ENCODE measurements at places on chromosomes 5 and 9.
A peak's percentile ranks its signal among the peaks of the same experiment; 100 is the strongest.

- DNase-seq, result no peak
Measured at GRCh38 chr9:942805-943580, 33.5 kb upstream of the DMRT3 start.

GRCh38 chr5:76764374-76764773 is 48.4 kb downstream of the F2R start:
- no peak for DNase-seq

DNA sequence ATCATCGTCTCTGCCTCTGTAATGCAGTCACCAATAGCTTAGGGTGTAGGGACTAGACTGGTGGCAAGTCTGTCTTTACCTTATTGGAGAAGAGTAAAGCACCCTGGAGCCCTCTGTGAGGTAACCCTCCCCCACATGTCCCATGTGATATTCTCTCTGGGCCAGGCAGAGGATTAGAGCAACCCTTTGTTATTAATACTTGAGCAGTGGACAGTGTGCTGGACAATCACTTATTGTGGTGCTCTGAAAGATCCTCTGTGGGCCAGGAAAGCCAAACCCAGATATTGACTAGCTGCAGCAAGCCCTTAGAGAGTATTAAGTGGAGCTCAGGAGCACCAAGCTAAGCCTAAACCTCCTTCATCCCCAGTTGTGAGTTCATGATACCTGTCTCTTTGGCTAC is 139.7 kb upstream of the RUSC2 start:
- no peak for DNase-seq

- DNase-seq, result no peak
Measured at GRCh38 chr5:138934971-138935370, 59.8 kb upstream of the LRRTM2 start.

GRCh38 chr9:106958955-106959657 is 96.1 kb downstream of the ZNF462 start:
- DNase-seq, result no peak

GRCh38 chr9:25703701-25704357 is 25.6 kb upstream of the TUSC1 start:
- DNase-seq, result no peak

DNA sequence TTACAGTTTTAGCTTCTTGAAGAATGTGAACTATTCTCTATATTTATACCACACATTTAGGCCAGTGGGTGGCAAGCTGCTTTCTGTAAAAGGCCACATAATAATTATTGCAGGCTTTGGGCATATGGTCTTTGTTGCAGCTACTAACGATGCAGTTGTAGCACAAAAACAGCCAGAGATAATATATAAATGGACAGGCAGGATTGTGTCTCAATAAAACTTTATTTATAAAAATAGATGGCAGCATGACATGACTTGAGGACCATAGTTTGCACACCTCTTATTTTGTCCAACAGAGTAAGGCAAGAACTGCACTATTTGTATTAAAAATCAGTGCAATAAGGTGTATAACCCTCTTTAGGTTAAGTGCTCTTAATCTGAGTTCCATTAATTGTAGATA is 415.0 kb downstream of the ANXA1 start:
- no peak for DNase-seq

- DNase-seq, result no peak
Measured at GRCh38 chr9:83070261-83070660, 7.3 kb upstream of the RASEF start.

GRCh38 chr9:120608421-120608820 is 28.5 kb upstream of the CDK5RAP2 start:
- no peak for DNase-seq

GRCh38 chr5:75042522-75042921 is 9.8 kb downstream of the GCNT4 start:
- no peak for DNase-seq

GRCh38 chr5:123245689-123246088 is 156.6 kb downstream of the PRDM6 start:
- no peak for DNase-seq

DNA sequence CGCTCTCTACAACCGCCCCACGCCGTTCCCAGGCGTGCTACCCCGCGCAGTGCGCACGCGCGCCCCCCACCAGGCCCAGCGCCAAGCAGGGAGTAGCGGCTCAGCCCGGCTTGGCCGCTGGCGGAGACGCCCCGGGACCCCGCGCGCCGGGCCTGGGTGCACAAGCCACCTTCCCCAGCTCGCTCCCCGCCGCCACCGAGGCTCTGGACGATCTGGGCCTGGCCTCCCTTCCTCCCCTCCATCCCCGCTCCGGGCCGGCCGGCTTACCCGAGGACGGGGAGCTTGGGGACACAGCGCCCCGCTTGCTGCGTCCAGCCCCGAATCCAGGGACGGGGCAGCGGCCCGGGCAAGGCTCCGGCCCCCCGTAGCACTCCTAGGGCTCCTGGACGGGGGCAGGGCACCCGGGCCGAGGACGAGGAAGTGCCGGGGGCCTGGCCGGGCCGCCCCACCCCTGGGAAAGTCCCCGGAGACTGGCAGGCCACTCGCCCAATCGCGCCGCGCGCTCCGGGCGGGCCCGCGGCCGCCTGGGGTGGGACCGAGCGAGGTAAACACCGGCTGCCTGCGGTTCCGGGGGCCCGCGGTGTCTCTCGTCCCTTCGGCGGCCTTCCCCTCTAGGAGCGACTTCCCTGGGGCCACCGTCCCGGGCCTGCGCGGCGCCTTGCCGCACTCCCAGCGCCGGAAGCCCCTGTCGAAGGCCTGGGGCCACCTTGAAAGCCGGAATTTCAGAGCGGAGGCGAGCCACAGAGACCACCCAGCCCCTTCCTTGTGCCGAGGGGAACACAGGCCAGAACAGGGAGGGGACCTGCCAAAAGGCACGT is at the start of gene TNIP1:
Gene TNIP1, minus strand, starts transcription at position 422 of the 818 bp plus-strand sequence. CDS start 15,939 bp downstream, outside the sequence.
- peak; percentile 93 for DNase-seq

- no peak for DNase-seq
Measured at GRCh38 chr9:129962889-129963703, 79.9 kb downstream of the FNBP1 start.

- no peak for DNase-seq
Measured at GRCh38 chr5:61600945-61601511, 269.0 kb downstream of the ZSWIM6 start.

DNA sequence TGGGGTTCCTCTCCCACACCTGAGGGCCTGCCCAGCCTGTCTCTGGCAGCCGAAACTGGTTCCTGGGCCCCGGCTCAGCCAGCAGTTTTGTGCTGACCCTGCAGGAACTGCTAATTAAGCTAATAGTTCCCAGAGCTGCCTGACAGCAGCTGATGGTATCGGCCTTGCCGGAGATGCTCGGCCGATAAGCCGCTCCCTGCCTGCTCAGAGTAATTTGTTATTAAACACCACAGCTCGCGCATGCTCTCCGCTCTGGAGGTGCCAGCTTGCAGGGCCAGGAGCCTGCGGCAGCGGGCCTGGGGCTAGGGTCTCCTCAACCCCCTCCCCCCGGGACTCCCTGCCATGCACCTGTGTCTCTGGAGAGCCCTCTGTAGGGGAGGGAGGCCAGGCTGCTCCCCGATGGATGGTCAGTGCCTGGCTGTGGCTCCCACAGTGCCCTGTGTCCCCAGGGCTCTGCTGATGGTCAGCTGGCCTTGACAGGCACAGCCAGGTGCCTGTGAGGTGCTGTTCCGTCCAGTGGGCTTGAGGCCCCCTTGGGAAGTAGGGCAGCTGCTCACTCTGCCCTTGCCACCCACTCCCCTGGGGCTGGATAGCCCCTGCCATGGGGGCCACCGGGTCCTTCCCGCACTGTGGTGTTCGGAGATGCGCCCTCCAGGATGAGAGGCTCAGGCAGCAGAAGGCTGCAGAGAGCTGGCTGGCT is 41.7 kb downstream of the RXRA start:
- no peak for DNase-seq

DNA sequence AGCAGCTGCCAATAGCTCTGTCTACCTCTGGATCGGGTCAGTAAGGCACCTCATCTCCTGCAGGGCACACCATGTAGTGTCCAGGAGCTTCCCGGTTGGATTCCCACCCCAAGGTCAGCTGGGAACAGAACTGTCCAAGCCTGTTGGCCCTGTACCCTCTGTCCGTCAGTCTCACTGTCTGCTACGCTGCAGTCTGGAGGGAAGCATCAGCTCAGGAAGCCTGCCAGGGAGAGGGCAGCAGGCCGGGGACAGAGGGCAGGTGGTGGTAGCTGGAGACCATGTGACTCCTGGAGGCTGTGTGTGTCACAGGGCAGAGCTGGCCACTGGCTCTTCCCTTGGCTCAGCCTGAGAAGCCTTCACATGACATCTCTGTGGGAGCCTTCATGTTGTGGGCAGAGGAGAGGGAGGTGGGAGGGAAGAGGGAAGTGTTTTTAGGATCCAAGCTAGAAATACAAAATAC is 134.5 kb downstream of the SEC61B start:
- no peak for DNase-seq

DNA sequence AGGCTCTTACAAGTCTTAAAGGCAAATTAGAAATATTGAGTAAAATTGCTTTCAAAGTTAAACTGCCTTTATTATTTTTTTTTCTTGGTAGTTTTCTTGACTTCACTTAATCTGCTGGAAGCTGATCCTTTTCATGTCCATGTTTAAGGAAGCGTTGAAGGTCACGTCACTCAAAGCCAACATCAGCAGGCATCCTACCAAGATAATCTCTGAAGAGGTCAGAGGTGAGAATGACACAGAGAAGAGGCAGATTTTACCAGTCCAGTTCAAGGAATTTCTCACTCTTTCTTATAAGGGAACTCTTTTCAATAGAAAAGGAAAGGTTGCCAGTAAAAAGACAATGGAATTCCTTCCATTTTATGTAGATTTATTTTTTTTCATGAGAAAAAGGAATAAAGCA is 259.8 kb downstream of the ANXA1 start:
- DNase-seq, result no peak

- DNase-seq, result no peak
Measured at GRCh38 chr5:151451626-151452520, 4.5 kb downstream of the SLC36A1 start.

DNA sequence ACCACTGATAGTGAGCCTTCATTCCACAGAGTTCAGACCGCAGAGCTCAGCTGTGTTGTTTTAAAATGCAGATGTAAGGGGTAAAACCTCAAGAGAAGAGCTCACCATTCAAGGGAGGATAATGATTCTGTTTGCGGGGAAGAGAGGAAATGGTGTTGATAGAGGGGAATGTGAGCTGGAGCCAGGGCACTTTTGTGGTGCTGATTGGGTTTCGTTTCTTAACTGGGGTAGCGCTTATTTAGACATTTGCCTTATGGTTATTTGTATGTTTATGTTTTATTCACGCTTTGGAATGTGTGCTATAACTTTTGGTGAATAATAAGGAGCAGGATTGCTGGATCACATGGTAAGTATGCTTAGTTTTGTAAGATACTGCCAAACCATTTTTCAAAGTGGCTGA is 42.5 kb downstream of the STXBP1 start:
- DNase-seq, result no peak

DNA sequence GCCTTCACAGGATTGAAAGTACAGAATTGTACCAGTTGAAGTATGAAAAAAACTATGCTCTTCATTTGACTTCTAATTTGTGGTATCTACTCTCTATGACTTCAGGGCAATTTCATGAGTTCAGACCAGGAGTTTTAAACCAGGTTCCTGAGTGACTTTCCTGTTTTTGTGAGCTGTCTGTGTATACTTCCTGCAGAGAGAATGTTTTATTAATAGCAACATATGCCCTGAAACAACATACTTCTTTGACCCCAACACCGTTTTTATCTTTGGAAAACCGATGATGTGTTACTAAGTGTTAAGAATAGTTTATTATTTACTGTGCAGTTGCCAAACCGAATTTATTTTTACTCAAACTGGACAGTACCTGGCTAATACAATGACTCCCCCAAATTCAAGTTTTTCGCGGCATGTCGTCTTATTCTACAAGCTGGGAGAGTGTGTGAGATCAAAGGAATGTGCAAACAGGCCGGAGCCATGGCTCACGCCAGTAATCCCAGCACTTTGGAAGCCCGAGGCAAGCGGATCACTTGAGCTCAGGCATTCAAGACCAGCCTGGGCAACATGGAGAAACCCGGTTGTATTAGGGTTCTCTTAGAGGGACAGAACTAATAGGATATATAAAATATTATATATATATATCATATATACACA is 58.7 kb upstream of the ERBIN start:
- no peak for DNase-seq

DNA sequence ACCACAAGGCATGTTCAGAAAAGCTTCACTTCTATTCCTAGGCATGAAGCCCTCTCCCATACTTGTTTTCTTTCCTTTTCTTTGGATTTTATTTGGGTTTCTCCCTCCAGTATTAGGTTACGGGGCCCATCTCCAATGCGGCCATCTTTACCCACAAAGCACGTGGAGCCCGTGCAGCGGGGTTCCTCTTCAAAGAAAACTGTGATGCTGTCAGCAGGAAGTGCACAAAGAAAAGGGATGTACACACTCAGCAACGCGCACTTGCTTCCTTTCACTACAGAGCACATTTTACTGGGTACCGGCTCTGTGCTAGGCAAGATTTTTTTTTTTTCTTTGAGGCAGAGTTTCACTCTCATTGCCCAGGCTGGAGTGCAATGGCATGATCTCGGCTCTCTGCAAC is 106.6 kb downstream of the COL23A1 start:
- DNase-seq, result no peak

- DNase-seq, result no peak
Measured at GRCh38 chr5:140292212-140293036, 10.5 kb downstream of the PFDN1 start.

DNA sequence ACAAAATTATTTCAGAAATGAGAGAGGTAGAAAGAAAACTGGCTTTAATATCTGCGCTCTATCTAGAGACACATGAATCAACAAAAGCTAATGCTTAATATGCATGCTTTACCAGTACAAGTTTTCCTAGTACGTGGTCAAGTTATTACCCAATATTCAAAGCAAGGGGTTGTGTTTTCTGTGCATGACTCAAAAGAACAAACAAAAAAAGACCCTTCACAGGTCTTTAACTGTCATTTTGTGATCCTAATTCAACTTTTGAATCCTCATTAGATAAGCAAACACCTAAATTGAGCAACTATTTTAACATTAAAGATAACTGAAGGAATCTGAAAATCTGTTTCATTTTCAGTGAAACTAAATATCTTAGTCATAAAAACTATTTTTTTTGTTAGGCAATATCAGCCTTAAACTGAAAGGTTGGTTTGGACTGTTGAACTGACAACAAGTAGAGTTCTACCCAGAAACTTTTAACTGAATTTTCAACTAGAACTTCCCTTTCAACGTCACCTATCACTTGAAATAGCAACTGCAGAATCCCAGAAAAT is 12.5 kb downstream of the ST8SIA4 start:
- DNase-seq, result peak; percentile 40

GRCh38 chr5:137567226-137567625 is 68.1 kb upstream of the SPOCK1 start:
- DNase-seq, result no peak

DNA sequence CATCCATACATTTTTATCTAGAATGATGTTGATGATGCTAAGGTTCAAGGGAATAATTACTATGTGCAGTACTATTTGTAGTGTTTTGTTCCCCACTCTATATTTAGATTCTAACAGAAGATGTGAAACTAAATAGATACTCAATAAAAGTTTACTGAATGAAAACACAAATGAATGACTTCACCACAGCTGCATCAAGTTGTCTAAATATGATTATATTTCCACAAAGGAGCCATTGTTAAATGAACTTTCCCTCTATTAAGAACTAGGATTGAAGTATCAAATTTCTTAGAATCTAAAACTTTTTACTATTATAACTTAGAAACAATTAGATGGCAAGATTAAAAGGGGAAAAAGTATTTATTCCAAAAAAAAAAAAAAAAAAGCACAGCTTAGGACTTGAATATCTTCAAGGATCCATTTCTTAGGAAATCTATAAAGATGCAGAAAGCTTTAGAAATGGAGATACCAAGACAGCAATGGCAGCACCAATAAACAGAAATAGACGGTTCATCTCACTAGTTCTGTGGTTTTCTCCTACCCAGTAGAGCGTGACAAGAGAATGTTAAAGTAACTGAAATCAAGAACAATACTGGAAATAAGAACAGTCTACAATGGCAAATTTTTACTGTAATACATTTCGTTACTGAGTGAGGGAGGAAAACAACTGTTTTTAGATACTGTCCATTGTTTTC is 347.6 kb downstream of the EBF1 start:
- no peak for DNase-seq
